Inflammatory macrophage treated with lipopolysaccharide for 4 hours (primary cell): ENCODE measurements at places on chromosomes 11 and 22.

DNA sequence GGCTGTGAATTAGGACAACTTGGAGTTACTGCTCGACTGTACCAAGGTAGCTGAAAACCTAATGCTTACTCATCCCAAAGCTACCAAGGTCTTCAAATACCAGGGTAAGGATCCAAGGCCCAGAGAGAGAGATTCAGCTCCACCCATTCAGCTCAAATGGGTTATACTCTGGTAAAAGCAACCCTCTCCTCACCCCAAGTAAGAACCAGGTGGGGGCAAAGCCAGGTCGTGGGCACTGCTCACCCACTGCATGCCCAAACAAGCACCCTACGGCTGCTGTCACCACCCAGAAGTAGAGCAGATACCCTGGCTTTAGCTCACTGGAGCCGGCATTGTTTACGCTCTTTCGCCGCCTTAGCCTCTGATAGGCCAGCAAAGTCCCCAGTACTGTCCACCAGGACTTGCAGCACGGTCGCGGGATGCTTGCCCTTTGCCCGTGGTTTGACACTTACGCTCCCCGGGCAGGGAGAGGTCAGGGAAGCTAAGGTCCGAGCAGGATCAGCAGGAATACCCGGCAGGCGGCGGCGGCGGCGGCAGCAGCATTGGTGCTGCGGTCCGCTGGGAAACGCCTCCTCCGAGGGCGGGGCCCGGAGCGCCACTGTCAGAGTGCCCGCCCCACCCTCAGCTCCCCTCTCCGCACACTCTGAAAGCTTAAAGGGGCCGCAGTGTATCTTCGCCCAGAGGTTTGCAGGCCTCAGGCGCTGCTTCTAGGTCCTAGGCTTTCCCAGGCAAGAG is 19.6 kb downstream of the CKAP5 start:
- peak; percentile 69 for DNase-seq

- DNase-seq: peak; percentile 28
Measured at GRCh38 chr11:6576471-6577373, 26.7 kb downstream of the RRP8 start.

- no peak for DNase-seq
Measured at GRCh38 chr11:35157814-35158700, 19.1 kb downstream of the CD44 start.

DNA sequence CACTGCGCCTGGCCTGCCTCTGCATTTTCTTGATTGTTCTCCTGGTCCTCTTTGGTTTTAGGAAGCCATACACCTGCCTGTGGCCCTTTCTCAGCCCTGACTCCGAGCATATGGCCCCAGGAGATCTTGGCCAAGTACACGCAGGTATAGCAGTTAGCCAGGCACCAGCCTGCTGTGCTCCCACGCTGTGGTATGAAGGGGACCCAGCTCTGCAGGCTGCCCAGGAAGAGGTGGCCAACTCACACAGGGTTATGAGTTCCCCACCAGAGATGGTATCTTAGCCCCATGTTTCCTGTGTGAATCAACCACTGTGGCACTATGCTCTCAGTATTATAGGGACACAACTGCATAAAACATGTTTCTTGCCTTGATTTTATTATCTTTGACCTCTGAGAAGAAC is 31.1 kb downstream of the SGSM3 start:
- DNase-seq: no peak
